Activated CD8-positive, alpha-beta memory T cell treated with anti-CD3 and anti-CD28 coated beads for 4 hours (primary cell): ENCODE measurements at places on chromosomes 7 and 10.

DNA sequence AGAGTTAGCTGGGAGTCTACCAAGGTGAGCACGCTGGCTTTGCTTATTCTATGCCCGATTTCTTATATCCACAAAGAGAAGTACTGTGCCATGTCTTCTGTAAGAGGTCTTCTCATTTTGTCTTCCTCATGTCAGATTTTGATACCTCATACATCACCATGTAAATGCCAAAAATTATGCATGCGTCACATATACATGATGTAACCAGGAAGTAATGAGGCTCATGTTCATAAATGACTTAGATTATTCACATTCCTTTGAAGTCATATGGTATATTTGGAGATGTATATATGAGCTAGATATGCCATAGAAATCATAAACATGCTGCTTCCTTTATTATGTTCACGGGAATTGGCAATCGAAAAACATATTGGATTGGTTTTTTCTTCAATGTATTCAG is 97.7 kb upstream of the CELF2 start:
- no peak for DNase-seq

- DNase-seq, result no peak
Observed at GRCh38 chr7:154744256-154744860, 258.6 kb downstream of the PAXIP1 start.

DNA sequence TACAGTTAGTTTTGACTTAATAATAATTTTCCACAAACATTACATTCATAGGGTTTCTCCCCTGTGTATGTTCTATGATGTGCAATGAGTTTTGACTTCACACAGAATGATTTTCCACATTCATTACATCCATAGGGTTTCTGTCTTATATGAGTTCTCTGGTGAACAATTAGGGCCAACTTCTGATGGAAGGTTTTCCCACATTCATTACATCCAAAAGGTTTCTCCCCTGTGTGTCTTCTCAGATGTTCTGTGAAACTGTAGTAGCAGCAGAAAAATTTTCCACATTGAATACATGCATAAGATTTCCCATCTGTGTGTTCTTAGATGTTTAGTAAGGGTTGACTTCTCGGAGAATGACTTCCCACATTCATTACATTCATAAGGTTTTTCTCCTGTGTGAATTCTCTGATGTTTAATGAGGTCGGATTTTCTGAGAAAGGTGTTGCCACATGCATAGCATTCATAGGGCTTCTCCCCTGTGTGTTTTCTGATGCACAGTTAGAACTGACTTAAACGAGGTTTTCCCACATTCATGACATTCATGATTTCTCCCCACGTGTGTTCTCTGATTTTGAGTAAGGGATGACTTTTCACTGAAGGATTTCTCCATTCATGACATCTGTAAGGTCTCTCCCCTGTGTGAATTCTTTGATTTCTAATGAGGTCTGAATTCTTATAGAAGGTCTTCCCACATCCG is 118.5 kb downstream of the ZNF33B start:
- no peak for DNase-seq

- no peak for DNase-seq
Observed at GRCh38 chr7:20217193-20217948, at the start of gene MACC1. Gene MACC1 (minus strand): TSS chr7:20217384. CDS start chr7:20161862, 55,522 bp downstream.

DNA sequence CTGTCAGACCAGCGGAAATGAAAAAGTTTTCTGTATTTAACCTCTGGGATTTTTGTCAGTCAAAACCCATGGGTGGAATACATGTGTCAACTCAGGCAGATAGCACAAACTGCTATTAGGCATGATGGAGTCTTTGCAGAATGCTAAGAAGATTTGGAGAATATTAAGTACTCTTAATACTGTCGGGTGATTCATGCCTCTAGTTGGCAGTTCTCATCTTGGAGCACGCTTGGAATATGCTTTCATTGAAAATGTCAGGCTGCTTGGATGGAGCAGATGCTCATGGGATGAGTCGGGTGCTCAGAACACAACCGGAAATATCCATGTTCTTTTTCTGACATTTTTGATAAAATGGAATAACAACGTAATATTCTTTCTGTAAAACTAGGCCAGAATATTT is 27.6 kb upstream of the PRKG1 start:
- DNase-seq, result no peak

DNA sequence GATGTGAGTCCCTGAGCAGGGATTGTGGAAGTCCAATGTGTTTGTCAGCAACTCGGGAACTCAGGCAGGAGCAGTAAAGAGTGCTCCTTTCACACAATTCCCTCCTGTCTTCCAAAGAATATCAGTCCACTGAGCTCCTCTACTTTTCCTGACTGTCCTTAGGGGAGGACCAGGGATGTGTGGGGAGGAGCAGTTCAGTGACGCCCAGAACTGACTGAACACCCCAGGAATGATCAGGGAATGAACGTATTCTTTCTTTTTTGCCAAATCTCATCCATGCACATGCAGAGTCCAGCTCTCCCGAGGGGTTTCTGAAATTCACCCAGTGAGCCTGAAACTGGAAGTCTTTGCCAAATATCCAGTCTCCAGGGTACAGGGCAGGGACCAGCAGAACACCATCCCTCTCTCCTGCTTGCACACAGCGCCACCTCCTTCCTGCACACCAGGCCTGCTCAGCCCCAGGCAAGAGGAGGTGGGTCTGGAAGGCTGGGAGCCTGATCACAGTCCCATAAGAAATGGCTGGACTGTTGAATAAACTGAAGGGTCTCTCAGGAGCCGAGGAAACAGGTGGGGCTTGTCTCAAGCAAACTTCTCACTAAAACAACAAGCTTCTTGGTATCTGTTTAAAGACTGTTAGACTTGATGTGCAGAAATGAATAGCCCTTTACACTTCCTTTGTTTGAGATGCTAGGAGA is 294.7 kb downstream of the C7orf25 start:
- DNase-seq, result no peak

DNA sequence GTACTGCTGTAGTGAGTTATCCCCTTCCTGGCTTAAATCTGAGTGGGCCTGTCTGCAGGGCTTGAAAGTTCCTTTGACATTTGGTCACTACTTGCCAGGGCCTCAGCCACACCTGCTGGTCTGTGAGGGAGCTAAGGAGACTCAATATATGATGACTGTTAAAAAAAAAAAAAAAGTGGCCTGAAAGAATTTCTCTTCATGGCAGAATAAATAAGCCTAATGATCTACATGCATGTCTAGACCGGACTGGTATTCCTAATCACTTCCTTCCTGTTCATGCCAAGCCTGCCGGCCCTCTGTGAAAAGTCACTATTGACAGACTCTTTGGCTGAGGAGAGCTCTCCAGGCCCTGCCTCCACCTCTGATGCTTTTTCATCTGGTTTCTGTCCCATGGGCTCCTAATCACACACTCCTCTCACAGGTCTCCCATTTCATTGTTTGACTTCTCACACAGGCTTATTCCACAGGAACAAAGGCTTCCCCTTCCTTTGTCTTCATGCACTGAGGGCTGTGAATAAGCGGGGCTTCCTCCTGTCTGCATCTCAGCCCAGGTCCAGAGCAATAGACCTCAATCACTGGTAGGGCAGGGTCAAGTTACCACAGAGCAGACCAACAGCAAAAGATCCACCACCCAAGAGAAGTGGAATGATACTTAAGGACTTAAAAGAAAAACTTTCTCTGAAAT is 99.1 kb upstream of the SEC61G start:
- no peak for DNase-seq

DNA sequence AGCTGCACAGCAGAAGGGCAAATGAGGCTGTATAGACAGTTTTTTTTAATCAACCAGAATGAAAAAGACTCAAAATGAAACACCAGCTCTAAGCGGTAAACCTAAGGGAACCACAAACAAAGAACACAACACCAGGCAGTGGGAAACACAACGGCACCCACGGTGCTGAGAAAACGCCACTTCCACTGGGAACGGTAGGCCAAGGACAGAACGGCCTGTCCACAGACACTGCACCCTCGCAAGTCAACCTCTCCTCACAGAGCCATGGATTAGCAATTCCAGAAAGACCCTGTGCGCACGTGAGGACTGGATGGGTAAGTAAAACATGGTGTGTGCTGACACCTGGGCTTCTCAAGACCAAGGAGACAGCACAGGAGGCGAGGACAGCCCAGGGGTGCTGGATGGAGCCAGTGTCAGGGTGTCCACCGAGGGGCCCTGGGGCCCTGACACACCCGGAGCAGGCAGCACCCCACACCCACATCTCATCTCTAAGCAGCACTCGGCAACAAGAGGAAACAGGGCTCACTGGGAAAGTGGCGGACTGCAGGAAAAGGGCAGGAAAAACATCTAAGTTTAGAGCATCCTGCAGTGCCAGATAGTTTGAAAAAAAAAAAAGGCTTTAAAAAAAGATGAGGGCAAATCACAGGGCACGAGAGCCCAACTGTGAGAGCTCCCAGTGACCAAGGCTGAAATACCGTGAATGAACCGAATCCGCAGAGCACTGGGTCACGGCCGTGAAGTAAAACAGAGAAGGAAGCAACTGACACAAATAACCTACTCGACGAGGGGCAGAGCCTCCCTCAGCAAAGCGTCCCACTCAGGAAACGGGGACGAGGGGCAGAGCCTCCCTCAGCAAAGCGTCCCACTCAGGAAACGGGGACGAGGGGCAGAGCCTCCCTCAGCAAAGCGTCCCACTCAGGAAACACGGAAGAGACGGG is 120.2 kb downstream of the MAD1L1 start:
- DNase-seq, result no peak

- DNase-seq, result peak; percentile 21
Observed at GRCh38 chr7:105014693-105015389, 836 bp downstream of the KMT2E start.

DNA sequence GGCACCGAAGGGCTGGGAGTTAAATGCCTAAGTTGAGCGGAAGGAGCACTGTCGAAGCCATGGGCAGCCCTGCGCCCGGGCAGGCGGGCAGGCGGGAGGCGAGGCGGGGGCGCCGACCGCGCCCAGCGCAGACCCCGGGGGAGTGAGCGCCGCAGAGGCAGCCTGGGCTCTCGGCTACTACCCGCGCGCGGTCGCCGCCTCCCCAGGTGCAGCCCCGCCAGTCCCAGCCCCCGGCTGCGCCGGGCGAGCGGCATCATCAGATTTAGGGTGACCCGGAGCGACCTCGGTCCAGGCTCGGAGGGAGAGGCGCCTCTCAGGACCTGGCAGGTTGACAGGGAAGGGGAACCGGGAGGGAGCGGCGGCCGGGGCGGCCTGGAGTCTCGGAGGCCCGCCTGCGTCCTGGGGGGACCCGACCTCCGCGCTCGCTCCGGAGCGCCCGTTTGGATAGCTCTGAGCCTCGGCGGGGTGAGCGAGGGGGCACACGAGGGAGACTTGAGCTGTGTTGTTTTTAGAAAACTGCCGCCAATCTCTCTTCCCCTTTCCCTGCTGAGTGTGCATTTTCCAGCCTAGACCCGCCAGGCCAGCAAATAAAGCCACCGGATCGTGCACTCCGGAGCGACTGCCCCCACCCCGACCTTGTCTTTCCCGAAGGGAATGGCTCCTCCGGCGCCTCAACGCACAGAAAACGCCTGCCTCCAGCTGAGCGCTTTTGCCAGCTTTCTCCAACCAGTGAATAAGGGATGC is 2.3 kb upstream of the NRP1 start:
- DNase-seq, result no peak

- no peak for DNase-seq
Observed at GRCh38 chr10:31118556-31118955, 86.9 kb upstream of the ZNF438 start.

- DNase-seq, result no peak
Observed at GRCh38 chr10:11397077-11397965, 214.1 kb downstream of the USP6NL start.

GRCh38 chr7:81811956-81812865 is 42.4 kb upstream of the HGF start:
- DNase-seq, result no peak
